ENCODE measurements at places on chromosomes 1 and 21.

DNA sequence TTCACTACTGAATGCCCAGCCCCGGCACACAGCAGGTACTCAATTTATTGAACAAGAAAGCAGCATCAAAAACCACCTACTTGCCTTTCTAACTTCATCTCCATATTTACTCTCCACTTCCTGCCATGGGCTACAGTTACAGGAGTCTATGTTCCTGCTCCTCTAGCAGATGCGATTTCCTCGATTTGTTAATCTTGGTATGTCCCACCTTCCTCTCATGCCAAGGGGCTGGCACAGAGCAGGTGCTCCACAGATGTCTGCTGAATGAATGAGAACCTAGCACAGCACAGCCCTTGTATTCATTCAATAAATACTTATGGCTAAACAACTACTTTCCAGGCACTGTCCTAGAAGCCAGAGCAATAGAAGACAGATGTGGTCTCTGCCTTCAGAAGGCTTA lies 12.2 kb downstream of the PAFAH2 start:
- no peak for DNase-seq

- no peak for DNase-seq
Measured at GRCh38 chr21:15645830-15646229, 84.0 kb upstream of the USP25 start.

GRCh38 chr1:3065396-3065795 lies 3.6 kb upstream of the PRDM16 start:
- no peak for DNase-seq

GRCh38 chr1:89881415-89882058 lies 60.7 kb downstream of the LRRC8D start:
- no peak for DNase-seq

DNA sequence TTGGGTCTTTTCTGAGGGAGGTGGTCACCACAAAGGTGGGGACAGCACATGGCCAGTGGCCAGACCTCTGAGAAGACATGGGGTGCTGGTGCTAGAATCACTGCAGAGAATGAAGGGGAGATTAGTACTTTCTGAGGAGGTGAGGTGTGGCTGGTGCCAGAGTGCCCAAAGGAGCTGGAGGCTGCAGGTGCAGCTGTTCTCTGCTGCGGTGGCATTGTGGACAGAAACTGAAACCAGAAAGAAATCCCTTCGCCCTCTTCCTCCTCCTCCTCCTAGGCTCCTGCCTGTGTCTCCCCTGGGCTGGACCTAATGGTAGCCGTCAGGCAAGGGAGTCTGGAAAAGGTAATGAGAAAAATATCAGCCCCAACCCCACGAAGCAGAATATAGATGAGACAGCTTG lies 261.7 kb downstream of the TM2D1 start:
- no peak for DNase-seq

DNA sequence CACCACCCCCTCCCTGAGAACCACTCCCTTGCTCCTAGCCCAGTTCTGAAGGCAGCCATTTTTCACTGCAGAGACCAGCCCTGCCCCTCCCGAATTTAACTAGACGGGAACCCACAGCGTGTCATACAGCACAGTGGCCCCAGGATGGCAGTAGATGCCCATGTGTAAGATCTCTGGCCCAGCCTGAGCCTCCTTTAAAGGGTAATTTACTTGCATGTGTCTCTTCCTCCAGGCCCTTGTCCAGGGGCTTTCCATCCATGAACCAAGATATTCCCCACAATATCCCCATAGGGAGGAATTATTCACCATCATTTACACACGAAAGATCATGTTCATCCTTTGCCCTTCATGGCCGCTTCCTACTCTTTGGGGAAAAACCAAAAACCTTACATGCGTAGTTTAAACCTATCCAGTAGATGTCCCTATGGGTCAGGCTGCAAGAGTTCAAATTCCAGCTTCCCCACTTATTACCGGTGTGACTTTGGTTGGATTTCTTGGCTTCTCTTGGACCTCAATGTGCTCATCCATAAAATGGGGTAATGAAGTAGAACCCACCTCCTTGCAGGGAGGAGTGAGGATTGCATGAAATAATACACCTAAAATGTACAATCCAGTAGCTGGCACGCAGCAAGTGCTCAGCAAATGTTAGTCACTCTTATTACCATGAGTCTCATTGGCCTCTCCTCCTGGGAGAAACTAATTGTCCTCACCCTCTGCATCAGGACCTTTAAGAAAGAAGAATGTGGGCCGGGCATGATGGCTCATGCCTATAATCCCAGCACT lies 4.0 kb upstream of the LACTBL1 start:
- peak; percentile 55 for DNase-seq

DNA sequence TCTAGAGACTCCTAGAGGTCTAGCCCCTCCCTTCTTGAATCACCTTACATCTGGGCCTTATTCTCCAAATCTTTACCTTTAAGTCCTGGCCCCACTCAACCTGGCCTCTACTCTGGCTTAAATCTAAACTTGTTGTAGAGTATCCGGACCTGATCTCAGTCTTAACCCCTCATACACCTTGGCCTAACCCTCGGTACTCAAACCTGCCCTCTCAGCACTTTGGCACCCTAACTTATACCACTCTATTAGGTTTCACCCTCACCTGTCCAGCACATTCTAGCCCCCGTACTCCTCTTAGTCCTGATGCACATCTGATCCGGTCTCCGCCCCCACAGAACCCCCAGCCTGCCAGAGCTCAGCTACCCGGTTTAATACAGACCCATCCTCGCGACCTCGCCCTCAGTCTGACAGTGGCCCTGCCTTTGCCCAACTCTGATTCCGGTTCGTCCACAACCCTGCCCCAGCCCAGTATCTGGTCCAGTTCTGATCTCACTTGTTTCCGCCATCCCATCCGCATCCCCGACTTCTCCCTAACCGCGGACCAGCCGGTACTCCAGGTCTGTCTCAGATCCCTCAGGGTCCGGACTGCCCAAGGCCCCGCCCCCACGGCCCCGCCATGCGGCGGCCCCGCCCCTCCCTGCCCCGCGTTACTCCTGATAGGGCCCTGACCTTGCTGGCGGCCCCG lies 1.5 kb downstream of the TRIM62 start:
- DNase-seq: no peak

- DNase-seq: no peak
Measured at GRCh38 chr1:50481142-50481736, 58.0 kb upstream of the DMRTA2 start.

GRCh38 chr1:116337398-116337797 lies 35.6 kb upstream of the ATP1A1 start:
- DNase-seq: no peak

DNA sequence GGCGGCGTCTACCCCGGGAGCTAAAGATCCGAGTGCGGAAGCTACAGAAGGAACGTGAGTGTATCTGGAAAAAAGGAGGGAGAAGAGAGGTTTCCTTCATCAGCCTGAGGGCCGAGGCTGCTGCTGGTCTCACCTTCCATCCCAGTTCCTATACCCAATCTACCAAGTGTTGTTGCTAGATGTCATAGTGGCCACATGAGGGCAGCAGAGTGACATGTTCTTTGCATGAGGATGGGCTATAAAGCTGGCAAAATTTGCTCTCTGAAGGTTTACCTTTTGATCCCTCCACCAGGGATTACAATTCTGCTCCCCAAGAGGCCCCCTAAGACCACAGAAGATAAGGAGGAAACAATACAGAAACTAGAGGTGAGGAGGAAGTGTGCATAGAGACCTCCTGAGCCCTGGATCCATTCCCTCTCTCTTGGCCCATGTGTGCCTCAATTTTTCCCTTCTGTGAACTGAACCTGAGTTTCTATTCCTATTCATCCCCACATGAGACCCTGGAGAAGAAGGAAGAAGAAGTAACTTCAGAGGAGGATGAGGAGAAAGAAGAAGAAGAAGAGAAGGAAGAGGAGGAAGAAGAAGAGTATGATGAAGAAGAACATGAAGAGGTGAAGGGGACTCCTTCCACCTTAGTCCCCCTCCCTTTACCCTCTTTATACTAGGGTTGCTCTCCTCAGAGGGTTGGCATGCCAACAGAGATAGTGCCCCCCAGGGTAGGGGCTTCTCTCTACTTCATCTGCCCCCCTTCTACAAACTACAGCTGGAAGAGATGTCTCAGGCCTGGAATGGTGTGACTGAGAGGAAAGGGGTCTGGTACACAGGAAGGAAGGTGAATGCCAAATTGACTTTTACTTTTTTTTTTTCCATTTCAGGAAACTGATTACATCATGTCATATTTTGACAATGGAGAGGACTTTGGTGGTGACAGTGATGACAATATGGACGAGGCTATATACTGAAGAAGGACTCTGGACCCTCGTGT lies 13.3 kb downstream of the POLR3GL start:
- peak; percentile 63 for DNase-seq
